ENCODE measurements at places on chromosomes 7 and 10.

DNA sequence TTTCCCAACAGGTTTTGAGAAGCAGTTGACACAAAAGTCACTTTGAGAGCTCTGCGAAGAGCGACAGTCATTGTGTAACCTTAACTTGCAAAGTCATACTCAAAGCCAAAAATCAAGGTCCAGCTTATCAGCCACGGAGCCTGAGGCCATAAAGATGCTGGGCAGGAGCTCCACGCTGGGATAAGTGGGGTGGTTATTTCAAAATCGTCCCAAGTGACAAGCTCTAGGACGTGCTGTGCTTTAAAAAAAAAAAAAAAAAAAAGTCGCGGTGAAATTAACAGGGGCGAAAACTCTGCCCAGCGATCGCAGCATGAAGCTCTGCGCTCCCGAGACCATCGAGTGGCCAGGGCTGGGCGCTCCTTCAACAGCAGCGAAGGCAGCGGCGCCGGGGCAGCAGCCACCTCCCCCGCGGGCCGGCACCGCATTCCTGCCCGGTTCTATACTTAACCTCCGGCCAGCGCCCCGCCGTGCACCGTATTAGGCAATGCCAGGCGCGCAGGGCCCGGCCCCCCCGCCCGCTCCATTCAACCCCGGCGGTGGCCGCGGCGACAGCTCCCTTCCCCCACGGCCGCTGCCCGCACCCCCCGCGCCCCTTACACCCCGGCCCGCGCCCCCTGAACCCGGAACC, 657 bp downstream of the HACD1 start:
- no peak for DNase-seq

DNA sequence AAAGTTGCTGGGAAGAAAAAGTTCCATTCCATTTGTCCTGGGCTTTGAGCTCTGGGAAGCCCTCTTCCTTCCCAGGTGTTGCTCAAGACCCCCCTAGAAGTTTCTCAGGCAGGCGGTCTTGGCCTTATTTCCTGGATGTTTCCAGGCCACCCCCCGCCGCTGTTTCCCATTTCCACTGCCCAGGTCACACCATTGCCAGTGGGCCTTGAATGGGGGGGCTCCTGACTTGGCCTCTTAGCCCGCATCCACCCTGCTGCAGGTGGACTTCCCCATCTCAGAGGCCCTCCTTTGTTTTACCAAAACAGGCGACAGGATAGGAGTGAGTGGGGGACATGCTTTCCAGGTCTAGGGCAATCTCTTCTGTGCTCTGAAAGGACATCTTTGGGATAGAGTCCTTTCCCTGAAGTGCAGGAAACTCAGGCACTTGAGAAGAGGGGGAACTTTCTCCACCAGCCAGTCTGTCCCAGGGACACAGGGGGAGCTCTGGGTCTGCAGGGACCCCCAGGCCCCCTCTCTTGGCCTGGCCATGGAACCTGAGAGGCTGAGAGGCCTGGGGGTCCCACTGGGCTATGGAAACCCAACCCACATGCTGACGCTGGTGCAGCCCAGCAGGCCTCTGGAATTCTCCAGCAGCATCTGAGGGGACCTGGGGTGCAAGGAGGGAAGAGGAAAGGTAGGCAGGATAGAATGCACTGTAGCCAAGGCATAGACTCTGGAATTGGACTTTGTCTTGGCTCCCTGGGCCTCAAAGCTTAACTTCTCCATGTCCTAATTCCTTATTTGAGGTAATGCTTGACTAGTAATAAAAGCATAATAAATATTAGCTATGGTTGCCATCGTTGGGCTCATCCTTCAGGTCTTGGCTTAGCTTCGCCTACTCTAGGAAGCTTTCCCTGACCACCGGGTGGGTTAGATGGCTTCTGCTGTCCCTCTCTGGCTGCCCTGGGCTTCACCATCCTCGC, 17.6 kb downstream of the NEURL1 start:
- DNase-seq, result no peak

DNA sequence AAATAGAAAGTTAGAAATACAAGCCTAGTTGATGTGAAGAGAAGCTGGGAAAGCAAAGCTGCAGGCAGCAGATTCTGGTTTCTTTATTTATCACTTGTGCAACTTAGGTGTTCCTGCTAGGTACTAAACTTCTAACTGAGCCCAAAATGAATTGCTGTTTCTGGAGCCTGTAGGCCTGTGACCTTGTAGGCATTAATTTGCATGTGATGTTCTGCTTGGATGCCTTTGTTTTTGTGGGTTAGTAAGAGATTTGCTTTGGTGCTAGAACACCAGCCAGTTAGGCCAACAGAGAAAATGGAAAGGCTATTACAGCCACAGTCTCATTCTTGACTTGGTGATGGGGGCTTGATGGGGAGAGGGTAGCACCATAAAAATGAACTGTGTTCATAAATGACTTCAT, 370.7 kb downstream of the PPP1R3A start:
- no peak for DNase-seq

DNA sequence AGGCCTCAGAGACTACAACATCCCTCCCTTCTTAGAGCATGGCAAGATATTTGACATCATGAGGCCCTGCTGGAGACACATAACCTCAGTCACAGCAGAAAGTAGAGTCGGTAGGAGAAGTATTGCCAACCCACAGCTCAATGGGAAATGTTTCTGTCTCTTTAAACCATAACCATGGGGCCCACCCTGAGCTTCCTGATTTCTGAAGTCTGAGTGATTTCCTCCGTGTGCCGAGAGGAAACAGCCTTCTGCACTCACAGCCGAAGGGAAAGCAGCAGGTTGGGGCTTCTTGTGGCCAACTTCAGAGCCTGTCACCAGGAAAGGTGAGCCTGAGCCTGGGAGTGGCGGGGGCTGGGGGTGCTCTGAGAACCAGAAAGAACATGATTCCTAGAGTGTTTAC, at the start of gene GIMAP1:
Gene GIMAP1, plus strand, starts transcription at position 246 of the 400 bp plus-strand sequence. CDS start 2,435 bp downstream, outside the sequence.
- DNase-seq, result peak; percentile 41

GRCh38 chr7:1697499-1698125, 27.5 kb downstream of the ELFN1 start:
- DNase-seq, result no peak

DNA sequence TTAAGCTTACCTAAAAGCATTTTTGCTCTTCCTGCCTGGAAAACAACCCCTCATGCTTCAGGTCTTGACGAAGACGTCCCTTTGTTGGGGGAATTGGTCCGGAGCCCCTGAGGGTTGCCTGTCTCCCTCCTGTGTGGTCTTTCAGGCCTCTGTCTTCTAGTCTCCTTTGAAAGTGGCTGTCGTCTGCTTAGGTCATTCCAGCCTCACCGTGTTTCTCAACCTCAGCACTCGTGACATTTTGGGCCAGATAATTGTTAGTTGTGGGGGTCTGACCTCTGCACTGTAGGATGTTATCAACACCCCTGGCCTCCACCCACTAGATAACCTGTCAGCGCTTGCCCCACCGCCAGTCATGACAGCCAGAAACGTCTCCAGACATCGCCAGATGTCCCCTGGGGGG, 219.1 kb downstream of the TCF7L2 start:
- no peak for DNase-seq

GRCh38 chr10:127310923-127311322, 114.5 kb upstream of the INSYN2A start:
- DNase-seq, result no peak

GRCh38 chr10:112953174-112954159, 3.4 kb downstream of the TCF7L2 start:
- DNase-seq, result no peak

DNA sequence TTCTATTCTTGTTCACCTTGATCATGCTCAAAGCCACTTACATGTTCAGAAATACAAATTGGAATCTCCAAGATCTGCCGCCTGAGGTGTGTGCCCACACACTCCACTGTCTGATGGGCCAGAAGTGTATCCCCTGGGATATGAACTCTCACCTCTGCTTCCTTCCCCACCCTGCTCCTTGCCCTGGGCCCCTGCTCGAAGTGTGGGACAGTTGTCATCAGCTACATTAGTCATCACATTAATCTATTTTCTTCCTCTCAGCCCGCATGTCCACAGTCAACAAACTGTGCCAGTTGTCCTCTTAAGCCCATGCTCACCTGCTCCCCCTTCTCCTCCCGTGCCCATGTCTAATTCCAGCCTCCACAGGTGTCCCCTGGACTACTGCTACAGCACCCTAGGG, 154.7 kb downstream of the PTPN20 start:
- DNase-seq, result no peak

- no peak for DNase-seq
These were observed 34.8 kb upstream of the JAKMIP3 start for GRCh38 chr10:132030898-132031463.

DNA sequence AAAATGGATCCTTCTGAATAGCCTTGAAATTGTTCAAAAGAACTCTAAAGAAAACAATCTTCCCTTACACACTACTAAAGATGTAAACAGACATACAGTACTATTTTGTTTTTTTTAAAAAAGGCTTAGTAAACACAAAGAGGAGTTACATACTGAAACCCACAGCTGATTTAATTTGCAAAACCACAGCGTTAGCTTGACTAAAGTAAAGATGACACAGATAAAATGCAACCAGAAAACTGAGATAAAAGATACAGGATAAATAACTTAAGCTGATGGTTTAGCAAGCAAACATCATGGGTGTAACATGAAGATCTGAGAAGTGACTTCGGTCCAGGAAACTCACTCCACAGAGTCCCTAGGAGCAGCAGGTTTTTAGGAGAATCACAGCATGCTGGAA, 21.8 kb downstream of the PRKCQ start:
- no peak for DNase-seq

GRCh38 chr7:133102276-133103060, 20.6 kb upstream of the CHCHD3 start:
- no peak for DNase-seq

- DNase-seq, result no peak
These were observed 20.8 kb upstream of the OR2A5 start for GRCh38 chr7:144027974-144028373.

- no peak for DNase-seq
These were observed 1.4 kb downstream of the SFR1 start for GRCh38 chr10:104123397-104123796.

DNA sequence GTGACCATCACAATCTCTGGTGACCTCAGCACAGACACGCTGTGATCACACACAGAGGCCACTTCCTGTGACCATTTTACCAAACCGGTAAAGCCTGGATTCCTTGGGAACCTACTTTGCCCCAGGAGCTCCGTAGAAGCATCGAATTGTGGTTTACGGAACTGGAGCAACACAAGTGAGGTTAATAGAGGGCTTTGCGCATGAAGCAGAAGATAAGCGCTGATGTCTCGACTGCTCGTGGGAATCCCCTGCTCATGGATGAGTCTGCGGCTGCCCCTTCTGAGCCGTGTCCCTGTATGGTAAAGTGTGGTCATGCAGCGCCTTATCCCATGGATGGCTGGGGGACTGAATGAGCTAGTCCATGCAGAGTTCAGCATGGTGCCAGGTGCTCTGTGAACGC, 53.6 kb downstream of the VIPR2 start:
- no peak for DNase-seq

- no peak for DNase-seq
These were observed 47.6 kb downstream of the RPS24 start for GRCh38 chr10:78081292-78081691.

All from activated CD8-positive, alpha-beta memory T cell treated with anti-CD3 and anti-CD28 coated beads for 1 hour (primary cell).